Osteocyte (in vitro differentiated cells): ENCODE measurements at places on chromosomes 7 and 10.
A peak's percentile ranks its signal among the peaks of the same experiment; 100 is the strongest.

DNA sequence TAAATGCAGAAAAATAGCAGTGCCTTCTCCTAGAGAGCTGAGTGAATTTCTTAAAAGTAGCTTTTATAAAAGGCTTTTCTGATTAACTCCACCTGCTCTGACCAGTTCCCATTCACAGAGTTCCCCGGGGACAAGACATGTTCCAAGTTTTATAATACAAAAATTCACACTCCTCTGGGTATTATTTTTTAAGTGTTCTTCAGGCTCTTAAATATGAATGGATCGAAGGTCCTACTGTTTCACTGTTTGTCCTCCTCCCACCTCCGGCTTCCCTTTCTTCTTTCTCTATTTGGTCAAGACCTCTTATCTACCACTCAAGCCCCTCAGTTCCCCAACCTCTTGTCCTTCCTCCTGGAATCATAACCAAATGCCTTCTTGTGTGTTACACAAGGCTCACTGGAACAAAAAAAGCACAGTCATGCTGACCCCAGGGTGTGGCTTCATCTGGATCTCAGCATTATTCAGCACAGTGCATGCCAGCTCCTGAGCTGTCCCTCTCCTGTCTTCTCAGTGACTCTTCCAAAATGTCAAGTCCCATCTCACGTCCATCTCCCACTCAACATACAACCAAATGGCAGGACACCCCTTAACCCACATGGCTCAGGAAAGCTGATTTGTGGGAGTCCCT lies 222.4 kb downstream of the SORCS1 start:
- DNase-seq = no peak

DNA sequence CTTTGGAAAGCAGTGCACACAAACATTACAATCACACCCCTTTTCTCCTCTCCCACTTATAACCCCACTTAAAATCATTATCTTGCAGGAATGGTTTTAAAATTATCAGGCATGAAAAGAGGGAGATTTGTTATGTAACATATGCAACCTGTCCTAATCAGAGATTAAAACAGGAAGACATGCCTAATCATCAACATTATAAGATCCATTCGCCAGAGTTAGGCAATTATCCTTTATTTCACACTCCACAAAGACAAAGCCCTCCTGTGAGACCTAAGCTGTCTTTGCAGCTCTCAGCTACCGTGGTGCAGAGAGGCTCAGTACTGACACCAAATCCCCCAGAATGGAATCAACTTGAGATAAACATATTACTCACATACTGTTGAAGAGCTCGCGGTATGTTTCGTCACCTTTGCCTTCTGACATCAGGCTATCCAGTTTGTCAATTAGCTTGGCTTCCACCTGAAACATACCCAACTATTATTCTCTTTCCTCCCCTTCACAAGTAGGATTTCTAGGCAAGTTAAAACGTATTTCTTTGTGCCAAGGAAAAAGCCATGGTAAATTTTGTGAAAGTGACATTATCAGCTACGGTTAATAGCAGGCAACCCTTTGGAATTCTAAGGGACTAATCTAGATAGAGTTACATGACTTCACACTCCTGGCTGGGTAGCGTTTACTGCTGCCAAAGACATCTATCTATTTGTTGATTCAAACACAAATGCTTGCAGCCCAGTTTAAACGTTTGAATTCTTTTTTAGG lies 226.2 kb upstream of the IMMP2L start:
- no peak for DNase-seq

DNA sequence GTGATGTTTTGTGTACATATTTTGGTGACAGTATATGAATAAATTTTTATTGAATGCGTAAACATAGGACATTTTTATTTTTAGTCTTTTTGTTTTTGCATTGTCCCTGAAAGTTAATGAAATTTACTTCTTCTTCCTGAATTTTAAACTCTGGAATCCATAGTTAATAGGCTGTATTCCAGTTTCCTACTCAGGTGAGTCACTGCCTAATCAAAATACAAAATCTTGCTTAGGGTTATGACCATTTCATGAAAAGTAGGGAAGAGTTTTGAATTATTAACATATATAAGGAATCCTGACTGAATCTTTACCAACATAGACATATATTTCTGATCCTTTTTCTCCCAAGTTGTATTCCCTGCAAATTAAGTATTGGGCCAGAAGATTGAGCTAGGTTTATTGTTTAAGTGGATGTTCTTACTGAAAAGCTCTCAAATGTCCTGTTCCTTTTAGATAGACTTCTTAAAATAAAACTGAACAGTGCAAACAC lies 2.6 kb downstream of the CREM start:
- DNase-seq = no peak

GRCh38 chr10:80277567-80278250 lies 11.7 kb downstream of the MAT1A start:
- peak; percentile 78 for DNase-seq

- no peak for DNase-seq
Measured at GRCh38 chr7:83648464-83649241, at the start of gene SEMA3E. TSS of gene SEMA3E (minus strand) at chr7:83649139.

DNA sequence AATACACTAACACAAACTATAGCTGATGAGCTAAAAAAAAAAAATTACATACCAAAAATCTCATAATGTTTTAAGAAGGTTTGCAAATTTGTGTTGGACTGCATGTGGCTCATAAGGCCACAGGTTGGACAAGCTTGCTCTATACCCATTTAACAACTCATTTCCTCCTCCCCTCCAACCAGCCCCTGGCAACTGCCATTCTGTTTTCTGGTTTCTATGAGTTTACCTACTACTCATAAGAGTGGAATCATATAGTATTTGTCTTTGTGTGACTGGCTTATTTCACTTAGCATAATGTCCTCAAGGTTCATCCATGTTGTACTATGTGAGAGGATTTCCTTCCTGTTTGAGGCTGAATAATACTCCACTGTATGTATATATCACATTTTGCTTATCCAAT lies 100.4 kb upstream of the ARHGAP21 start:
- no peak for DNase-seq

- no peak for DNase-seq
Measured at GRCh38 chr10:34655286-34656170, 159.6 kb downstream of the PARD3 start.

GRCh38 chr7:1114505-1114904 lies 26.6 kb downstream of the GPER1 start:
- no peak for DNase-seq

GRCh38 chr7:29365423-29365822 lies 170.8 kb downstream of the CHN2 start:
- no peak for DNase-seq

- no peak for DNase-seq
Measured at GRCh38 chr10:73131913-73132686, 21.8 kb downstream of the NUDT13 start.

DNA sequence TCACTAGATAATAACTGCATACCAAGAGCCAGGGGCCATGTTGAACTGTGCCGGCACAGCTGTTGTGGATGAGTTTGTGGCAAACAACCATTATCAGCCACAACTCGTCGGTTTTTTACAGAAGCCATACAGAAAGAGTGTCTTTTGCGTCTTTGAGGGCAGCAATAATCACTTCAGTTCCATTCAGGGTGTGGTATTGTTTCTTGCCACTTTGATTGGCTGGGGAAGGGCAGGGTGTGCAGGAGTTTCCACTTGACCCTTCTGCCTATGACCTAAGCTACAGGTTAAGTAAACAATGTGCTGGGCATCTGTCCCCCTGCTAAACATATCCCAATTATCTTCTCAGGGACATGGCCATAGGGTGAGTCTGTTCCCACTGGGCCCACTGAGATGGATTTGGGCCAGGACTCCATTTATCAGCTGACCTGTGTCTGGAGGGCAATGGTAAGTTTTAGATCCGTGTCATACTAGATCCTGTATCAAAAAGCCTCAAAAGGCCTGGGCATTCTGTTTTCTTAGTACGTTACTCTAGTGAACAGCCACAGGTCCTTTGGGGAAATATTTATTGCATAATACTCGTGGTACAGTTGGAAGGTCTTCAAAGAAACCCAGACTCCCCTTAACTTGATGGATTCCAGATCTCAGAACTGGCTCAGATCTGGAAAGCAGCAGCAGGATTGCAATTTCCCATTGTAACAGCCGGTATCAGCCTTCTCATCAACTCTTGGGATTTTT lies 15.9 kb downstream of the ZNF3 start:
- no peak for DNase-seq

DNA sequence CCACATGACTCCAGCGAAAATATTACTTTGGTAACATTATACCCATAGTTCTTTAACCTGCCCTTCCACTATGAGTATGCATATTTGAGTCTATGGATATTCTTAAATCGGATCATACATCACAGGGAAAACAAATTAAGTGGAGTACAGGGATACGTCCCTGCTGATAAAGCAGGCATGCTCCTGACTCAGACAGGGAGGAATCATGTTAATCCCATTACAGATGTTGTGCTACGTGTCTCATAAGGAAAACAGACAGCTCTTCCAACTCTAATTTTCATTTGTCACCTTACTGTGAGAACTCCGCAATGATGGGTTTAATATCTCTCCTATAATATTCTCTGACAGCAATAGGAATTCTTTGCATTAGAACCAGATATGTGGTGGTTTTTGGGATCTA lies 469.5 kb upstream of the POM121L12 start:
- no peak for DNase-seq

GRCh38 chr7:132118641-132119040 lies 457.6 kb downstream of the PLXNA4 start:
- DNase-seq = no peak

DNA sequence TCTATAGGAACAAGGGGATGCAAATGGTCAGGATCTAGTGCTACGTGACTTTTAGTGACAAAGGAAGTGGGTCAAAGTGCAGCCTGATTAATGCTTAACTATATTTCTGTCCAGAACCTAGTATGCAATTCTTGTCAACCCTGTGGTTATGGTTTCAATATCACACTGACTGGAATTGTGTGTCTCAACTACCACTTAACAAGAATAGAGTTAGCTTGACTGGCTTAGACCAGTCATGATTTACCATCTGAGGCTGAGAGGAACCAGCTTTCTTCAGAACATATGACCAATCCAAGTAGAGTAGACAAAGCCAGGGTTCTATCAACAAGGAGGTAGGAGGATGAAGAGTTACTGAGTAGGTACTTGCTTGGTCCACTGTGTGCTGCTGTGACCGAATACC lies 54.4 kb downstream of the MYPN start:
- DNase-seq = no peak

DNA sequence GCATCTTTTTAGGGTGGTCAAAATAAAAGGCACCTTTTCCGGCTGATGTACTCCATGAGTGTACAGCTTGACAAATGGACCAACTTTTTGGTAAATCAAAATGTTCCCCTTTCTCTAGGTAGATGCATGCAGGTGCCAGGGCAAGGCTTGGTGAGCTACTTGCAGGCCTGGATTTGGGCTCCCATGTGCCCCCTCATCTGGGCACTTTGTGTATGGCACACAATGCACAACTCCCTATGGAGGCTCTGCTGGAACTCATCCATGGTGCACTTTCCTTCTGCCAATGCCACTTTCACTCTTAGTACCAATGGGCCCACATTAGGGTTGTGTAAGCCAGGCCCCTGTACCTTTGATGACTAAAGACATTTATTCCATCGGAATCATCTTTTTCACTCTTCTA lies 300.8 kb downstream of the SDHAF3 start:
- DNase-seq = no peak

GRCh38 chr7:117010375-117011133 lies 57.3 kb downstream of the ST7 start:
- DNase-seq = no peak

DNA sequence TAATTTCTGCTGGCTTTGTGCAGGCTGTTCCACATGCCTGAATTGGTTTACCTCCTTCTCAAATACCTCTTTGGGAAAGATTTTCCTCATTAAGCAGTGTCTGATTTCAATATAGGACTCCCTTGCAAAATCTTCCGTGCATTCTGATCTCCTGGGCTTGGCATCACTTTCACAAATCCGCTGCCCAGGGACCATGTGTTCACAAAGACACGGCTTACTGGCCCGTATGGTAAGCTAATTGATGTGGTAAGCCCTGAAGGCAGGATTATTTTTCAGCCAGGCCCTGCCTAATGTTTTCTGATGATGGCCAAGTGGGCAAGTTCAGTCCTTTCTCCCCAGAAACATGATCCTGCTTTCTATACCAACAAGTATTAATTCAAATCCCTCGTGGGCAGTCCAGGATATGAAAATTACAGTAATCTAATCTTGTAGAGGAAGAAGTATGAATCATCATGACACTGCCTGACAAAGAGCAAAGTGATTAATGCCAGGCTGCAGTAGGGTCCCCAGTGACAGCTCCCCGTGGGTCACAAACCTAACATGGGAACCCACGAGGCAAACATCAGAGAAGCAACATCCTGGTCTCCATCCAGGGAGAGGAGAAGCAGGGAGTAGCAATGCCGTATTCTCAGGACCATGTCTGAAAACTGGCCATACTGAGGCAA lies 11.6 kb upstream of the SVIL start:
- peak; percentile 73 for DNase-seq

GRCh38 chr10:42781893-42782445 lies 626 bp upstream of the BMS1 start:
- DNase-seq = no peak

DNA sequence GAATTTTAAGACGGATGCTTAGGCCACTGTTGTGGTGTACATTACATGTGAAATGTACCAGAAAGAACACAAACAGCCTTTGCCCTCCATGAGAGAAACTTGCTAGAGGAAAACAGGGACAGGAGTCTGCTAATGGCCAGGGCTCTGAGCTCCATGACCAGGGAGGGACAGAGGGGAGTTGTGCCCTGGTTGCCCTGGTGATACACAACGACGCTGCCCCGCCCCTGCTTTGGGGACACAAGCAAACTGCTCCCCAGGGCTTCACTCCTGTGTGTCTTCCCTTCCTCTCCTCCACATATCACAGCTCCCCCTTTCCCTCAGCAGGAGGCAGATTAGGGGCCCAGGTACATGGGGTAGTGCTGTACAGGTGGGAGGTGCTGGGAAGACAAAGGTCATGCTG lies 36.2 kb downstream of the AMPH start:
- DNase-seq = no peak

GRCh38 chr10:17561111-17561510 lies 56.1 kb downstream of the HACD1 start:
- DNase-seq = no peak

DNA sequence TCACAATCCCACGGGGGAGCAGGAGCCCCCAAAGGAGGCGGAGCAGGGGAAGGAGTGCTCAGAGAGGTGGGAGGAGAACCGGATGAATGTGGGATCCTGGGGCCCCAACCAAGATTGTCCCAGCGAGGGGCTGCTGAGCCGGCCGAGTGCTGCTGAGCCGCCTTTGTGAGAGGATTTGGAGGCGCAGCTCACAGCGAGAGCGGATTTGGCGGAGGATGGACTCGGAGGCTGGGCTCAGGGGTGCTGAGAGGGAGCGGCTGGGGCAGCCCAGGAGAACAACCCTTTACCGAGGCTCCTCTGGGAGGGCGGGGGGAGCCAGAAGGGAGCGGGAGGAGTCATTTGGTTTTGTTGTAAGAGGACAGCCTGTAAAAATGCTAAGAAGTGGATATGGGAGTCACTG lies 23.0 kb downstream of the GHRHR start:
- DNase-seq = no peak
